WERI-Rb-1 (cell line): ENCODE measurements at places on chromosomes 7 and 10.

DNA sequence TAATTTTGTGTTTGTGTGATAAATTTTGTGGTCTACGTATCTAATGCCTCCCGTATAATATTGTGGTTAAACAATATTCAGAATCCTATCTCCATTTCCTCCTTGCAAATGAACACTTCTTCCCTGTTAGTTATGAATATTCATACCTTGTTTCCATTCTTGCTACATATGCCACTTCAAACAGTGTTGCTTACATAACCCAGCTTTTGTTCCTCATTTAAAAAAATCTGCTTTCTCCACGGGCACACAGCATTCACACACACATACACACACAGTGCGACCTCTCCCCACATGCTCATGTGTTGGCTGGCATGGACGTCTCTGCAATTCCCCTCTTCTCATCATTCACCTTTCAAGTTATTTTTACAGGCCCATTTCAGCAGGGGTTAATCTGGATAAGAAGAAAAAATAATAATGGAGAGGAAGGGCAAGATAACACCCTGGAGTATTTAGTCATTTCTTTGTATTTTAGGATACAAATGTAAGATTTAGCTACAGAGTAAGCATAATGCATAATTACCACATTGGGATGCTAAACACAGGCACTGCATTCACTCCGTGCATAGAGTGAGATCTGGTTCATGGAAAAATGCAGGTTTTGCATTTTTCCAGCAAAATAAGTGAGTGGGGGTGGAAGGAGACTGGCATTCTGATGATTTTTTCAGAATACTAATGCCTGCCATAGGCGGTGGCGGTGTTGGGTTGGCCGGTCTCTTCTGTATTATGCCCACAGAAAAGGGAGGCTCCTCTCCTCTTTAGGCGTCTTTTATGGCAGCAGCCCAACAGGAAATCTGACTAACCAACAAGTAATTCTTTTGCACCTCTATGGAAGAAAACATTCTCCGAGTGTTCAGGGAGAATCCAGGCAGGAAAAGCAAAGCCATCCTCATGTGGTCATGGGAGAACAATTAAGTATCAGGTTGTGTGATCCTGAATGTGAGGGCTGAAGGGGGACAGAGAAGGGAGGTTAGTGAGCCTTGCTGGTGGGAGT lies 31.7 kb upstream of the ELMO1 start:
- DNase-seq, result no peak

DNA sequence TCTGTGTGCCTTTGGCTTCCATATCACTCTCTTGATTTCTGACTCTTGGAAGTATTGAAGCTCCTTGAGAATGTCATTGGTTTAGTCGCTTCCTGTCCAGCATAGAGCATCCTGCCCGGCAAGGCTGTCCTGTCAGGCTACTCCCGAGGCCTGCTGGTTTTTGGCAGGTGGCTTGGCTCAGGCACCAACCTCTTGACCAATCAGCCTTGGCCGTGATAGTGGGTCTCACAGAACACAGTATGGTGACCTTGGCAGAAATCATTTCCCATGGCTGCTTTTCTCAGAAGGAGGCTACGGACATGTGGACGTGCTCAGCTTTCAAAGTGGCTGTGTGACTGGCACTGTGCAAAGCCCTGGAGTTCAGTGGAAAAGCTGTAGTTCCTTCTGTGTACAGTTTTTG lies 516.9 kb downstream of the REEP3 start:
- no peak for DNase-seq

GRCh38 chr7:19290968-19291367 lies 145.7 kb upstream of the FERD3L start:
- DNase-seq, result no peak

DNA sequence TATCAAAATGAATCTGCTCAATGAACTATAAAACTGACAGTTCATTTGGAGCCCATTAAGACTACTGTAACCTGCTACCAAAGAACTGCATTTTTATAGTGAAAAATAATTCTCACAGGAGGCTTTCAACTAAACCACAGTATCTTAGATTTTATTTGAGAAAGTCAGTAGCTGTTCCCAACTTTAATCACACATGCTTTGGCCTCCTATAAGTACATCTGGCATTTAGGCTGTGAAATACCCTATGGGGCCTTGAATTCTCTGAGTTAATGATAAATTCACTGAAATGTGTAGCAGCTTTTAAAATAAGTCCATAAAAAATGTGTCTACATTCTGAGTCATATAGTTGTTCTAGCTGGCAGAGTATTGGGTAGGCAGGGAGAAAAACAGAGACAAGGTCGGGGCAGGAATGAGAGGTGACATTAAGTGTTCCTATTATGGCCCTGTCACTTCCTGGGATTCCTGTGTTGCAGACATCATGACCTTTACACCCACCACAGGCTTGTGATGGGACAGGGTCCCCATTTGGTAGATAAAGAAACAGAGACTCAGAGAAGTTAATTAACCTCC lies 588.8 kb downstream of the REEP3 start:
- no peak for DNase-seq

DNA sequence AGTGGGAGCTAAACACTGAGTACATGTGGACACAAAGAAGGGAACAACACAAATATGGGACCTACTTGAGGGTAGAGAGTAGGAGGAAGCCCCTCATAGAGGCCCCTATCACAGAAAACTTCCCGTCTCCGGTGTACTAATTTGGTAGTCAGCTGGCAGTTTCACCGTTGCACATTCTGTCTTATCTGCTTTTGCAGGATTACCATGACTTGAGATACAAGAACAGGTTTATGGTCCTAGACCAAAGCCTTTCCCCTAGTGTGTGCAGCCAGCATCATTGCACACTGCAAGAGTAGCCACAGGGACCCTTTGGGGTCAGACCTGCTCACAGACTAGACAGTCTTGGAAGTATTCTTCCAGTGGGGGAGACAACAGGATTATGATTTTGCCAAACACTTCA lies 5.9 kb upstream of the IFIT1B start:
- no peak for DNase-seq

- no peak for DNase-seq
Measured at GRCh38 chr10:113735913-113736312, 15.6 kb upstream of the PLEKHS1 start.

DNA sequence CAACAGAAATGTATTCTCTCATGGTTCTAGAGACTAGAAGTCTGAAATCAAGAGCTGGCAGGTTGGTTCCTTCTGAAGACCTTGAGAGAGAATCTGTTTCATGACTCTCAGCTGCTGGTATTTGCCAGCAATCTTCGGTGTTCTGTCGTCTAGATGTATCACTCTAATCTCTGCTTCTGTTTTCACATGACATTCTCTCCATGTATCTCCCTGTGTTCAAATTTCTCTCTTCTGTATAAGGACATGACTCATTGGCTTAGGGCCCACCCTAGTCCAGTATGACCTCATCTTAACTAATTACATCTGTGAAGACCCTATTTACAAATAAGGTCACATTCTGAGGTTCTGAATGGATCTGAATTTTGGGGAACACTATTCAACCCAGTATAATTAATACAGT lies 82.3 kb downstream of the ANKRD7 start:
- DNase-seq, result no peak

- no peak for DNase-seq
Measured at GRCh38 chr10:118738406-118738805, 16.4 kb downstream of the CACUL1 start.

DNA sequence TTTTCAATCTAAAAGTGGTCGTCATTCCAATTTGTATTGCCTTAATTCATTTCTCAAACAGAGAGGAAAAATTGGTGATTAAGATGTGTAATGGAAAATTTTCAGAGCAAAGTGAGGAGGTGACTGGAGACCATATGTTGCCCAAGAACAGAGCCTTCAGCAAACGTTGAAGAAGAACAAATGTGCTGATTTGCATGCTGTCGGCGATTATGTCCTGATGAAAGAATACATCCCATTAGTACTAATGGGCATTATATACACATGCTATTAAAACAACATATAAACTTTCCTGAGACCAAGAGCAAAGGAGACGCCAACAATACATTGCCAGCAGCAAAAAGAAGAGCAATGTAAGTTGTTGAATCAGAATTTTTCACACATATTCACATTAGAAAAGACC lies 100.0 kb upstream of the ARID5B start:
- DNase-seq, result no peak

DNA sequence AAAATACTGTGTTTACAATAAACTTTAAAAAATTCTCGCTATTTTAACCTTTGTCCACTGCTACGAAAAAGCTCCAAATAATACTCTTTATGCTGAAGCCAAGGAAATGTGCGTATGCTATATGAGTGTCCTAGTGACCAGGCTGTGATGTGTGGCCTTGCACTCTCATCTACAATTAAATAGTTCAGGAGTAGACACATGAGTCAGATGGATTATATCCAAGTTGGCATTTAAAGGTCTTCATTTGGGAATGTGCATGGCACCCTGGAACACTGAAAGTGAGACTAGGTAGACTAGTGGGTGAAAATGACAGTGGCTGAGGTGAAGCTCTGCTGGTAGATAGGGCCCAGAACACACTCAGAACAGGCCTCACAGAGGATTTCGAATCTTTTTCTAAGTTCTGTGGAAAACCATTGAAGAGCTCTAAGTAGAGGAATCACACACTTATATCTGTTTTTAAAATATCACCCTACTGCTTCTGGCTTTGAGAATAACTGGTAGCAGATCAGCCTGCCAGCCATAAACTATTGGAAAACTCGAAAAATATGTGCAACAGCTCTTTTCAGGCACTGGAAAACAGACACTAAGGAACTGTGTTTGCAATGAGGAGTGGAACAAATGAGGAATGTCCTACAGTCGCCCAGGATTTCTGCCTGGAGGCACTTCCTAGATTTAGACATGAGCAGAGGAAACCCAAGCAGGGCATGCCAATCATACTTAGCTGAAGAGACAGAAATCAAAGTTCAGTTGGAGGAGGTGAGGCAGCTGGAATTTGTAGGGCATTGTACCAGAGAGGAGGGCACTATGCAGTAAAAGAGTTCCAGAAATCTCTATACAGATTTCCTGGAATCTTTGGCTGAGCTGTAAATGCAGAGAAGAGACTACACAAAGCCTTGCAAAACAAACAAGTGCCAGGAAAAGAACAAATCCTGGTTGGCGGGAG lies 603.8 kb upstream of the LRRTM3 start:
- DNase-seq, result no peak

DNA sequence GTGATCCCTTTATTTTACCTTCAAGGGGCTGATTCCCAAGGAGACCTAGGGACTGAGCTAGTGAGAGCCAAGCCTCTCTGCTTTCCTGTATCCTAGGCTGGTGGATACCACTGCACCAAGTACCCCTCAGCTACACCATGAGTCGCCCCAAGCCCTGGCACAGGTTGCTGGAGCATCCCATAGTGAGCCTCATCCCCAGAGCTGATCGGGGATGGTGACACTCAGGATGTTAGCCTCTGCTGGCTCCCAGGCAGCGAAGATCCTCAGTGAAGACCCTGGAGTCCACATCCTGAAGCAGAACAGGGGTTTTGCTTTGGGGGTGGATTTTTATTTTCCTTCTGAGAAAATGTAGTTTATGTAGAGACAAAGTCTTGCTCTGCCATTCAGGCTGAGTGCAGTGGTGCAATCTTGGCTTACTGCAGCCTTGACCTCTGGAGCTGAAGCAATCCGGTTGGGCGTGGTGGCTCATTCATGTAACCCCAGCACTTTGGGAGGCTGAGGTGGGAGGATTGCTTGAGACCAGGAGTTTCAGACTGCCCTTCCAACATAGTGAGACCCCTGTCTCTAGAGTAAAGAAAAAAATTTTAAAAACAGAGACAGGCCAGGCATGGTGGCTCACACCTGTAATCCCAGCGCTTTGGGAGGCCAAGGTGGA lies 12.5 kb upstream of the ZNF212 start:
- DNase-seq, result no peak

DNA sequence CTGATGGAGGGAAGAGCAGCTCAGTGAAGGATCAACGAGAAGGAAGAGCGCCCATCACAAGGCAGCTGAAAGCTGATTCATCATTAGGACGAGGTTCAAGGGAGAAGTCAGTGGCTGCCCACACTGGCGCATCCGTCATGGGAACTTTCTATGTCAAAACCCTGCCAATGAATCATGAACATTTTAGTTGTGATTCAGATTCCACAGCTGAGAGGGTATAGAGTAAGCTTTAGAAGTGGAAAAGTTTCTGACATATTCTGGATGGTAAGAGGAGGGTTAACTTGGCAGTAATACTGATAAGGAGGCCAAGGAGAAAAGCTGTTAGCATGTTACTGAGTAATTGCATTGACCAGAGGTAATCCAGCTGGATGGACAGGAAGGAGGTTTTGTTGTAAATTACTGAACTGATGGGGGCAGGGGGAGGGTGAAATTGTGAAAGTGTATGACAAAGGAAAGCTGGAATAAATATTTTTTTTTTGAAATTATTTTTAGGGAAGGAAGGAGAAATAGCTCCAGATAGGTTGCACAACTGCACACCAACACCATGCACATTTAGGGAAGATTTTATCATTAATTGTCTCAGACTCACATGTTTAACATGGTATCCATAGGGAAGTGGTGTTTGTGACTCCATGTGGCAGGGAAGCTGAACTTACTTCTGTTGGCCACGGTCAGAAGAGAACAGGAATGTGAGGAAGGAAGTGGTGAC lies 78.3 kb upstream of the NRP1 start:
- DNase-seq, result no peak

GRCh38 chr7:151727579-151728285 lies 149.2 kb downstream of the PRKAG2 start:
- DNase-seq, result no peak

DNA sequence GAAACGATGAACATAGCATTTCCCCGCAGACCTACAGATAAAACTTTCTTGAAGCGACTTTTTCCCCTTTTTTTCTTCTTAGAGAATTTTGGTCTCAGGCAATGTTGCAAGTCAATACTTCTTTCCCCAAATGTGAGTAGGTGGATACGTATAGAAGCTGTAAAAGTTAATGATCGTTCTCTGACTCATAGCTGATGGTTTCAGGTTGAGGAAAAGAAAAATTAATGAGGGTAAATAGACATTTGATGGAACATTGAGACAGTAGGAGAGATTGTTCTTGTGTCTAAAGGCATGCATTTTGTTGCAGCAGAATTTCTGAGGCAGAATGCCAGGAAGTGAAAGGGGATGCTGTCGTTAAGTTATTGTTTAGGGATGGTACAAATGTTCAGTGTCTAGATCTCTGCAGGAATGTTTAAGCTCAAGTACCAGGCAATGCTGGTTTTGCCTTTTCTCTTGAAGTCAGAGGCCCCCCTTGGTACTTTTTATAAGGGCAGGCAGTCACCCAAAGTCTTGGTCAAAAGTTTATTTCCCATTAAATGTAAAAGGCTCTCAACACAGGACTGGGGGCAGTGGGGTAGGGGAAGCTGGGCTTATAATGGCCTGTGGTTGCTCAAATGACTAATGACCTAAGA lies 9.3 kb downstream of the TCF7L2 start:
- DNase-seq, result no peak

DNA sequence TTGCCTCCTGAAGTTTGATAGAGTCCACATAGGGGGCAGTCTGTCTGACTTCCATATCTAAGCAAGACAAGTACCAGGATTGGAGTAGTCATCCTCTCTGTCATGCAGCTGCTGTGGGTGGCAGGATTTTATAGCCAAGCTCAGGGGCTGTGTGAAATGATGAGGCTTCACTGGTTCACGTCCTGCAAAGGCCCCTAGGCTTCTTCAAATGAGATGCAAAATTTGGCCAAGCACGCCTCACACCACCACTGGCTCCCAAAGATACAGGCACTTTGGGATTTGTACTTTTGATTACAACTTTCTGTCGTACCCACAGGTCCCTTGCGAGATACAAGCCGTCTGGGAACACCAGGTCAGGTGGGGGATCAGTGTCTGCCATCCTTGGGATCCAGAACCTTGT lies 67.1 kb downstream of the WDFY4 start:
- DNase-seq, result no peak
